Glomerular endothelial cell (primary cell): ENCODE measurements at places on chromosomes 4 and X.

GRCh38 chrX:1895583-1895982 lies 280.7 kb downstream of the ASMT start:
- DNase-seq: no peak

GRCh38 chr4:73841243-73841925 lies 4.9 kb downstream of the CXCL6 start:
- DNase-seq: no peak

- no peak for DNase-seq
Observed at GRCh38 chr4:121200795-121201472, 36.8 kb upstream of the TNIP3 start.

- no peak for DNase-seq
Observed at GRCh38 chr4:112290341-112290740, 4.6 kb upstream of the TIFA start.

DNA sequence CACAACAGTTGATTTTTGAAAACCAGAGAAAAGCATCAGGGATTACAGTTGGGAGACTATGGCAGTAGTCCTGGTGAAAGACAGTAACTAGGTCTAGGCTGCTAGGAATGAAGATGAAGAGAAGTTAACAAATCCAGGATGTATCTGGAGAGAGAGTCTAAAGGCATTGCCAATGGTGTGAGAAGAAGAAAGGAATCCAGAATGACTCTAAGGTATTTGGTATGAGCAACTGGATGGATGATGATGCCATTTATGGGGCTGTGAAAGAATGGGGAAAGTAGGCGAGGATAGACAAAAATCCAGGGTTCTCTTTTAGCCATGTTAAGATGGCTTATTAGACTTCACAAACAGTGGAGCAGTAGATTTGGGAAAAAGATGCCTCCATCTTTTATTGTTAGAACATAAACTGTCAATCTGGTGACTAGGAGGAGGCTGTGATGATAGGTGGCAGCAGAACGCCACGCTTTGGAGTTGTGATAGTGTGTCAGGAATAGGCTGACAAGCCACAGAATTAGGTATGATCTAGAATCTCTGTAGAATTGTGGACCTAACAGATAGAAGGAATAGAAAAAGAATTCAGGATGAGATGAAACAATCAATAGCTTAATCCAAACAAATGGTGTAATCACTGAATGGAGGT lies 27.3 kb upstream of the JADE1 start:
- no peak for DNase-seq

- no peak for DNase-seq
Observed at GRCh38 chr4:133484287-133484686, 335.2 kb downstream of the PCDH10 start.

- DNase-seq: no peak
Observed at GRCh38 chr4:152014280-152014679, 253.5 kb upstream of the GATB start.

GRCh38 chr4:107615809-107616208 lies 104.2 kb downstream of the PAPSS1 start:
- no peak for DNase-seq

DNA sequence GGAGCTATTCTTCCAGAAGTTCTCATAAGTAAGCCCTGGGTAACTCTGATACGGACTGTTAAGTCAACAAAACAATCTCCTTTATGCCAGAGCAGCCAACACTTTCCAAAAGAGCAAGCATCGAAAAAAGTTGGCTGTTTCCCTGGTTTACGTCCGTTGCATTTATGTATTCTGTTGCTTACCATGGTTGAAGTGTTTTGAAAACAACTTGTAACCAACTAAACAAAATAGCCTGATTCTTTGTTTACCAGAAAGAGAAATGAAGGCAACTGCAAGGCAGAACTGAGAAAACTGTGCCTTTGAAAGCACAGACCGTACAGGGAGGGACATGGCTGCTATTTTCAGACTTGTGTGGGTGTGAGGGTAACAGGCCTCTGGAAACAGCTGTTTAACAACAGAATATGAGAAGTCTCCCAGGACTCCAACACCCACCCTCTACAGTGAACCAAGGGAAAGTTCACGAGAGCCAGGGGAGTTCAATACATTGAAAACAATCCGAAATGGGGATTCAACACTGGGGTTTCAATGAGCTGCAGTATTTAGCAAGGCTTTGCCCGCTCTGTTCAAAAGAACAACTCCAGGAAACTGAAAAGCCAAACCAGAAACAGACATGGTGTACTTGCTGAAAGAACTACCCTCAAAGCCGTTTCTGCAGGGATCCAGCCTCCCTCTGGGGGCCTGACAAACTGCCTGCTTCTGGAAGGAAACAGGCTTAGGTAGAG lies 95.8 kb upstream of the EGFL6 start:
- DNase-seq: no peak

DNA sequence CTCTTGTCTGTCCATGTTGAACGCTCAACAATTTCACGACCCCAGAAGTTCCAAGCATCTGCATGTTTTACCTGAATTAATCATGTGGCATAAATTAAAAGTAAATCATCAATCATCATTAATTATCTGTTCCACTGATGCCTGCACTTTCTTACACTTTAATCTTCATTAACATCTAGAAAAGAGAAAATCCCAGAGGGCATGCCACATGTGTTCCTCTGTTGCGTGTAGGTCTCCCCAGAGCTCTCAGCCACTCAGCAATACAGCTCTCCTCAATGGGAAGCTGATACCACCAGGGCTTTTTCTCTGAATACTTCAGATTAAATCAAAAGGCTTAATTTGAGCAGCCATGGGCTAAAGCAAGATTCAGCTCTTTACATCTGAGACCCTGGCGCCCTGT lies 722.4 kb upstream of the TENM3 start:
- DNase-seq: no peak

DNA sequence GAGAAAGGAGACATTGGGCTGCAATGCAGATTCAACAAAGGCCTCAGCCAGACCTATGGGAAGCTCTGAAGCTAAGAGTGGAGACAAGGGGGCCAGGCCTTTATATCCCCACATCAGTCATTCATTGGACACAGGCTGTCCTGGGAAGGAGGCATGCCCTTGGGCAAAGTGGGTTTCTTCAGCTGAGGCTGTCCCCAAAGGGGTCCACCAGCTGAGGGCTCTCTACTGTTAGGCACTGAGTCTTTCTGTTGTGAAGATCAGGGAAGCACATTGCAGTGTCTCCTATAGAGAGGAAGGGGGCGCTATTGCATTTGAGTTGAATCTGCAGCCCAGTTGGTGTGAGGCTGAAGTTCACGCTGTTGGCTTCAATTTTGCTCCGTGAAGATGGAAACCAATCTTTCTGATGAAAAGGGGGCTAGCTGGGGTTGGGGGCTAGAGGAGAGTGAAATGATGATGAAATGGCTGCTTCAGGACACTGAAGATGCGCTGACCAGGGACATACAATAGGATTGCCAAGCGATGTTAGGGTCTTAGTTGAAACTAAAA lies 48.0 kb downstream of the SLC25A5 start:
- DNase-seq: peak; percentile 37

DNA sequence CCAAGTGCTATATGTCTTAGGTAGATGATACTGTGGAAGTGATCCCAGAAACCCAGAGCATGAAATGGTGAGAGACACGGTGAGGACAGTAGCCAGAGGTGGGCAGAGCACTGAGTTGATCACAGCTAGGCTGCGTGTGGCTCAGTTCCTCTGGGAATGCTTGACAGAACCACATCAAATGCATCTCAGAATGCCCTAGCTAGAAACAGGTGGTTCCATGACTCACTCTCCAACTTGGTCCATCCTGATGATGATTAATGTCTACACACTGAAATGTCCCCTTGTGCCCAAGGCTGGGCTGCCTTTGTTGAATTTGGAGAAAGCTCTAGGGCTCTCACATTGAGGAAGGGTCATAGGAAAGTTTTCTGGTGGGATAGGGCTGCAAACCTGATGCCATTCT lies 113.6 kb downstream of the ZNF518B start:
- DNase-seq: no peak

DNA sequence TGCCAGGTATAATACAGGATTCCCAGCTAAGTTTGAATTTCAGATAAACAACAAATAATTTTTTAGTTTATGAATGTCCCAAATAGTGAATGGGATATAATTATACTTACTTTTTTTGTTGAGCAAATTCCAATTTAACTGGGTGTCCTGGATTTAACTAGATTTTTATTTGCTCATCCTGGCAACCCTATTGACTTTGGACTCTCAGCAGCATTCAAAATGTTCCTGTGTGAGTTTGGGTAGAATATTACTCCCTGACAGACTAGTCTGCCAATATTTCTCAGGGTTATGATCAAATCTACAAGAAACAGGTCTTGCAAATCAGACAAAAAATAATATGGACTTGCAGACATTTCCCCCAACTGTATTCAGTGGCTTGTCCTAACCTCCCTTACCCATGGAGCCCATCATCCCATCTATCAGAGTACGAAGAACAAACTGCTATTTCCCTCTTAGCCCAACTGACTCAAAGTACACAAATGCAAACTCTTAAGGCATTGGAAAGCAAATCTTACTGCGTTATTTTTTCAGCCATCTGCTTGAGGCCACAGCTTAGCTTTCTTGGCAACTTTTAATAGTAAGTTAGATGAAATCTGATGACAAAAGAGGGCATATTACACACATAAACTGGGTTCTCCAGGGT lies 20.7 kb downstream of the SETD7 start:
- DNase-seq: no peak

GRCh38 chr4:7818399-7818911 lies 121.2 kb downstream of the AFAP1 start:
- DNase-seq: no peak

DNA sequence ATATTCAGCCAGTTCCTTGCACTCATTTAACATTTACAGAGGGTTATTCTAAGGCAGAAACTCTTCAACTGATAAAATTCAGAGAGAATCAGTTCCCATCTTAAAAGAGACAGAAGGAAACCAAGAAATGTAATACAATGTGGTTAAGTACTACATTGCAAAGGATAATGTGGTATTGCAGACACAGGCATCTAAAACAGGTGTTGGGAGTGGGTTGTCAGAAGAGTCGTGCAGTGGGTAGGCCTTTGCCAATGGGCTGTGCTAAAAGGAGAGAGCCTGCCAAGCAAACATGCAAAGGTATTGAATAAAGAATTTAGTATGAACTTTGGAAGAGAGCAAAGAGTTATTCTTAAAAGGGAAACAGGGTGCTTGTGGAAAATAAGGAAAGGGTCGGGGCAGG lies 1044.4 kb upstream of the DIAPH2 start:
- DNase-seq: no peak

DNA sequence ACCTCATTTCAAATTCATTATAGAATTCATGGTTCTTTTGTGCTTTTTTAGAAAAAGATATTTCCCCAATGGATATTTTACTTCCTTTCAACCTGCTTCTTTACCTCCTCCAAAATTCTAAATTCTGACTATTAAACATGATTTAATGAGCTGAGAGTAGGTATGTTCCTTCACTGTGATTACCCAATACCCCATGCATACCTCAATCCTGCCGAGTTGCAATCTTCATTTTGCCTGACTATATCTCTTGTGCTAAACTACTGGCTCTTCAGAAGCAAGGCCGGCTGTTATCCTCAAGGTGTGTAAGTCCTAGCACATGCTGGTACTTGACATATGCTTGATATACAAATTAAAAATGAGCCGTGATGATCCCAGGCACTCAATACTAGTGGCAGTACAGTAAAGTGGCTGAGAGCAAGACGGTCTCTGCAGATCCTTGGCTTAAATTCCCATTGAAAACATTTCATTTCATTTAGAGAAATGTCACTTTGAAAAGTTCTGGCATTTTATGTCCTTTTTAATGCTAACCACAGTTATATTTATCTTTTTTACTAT lies 320.4 kb downstream of the KCNIP4 start:
- no peak for DNase-seq

DNA sequence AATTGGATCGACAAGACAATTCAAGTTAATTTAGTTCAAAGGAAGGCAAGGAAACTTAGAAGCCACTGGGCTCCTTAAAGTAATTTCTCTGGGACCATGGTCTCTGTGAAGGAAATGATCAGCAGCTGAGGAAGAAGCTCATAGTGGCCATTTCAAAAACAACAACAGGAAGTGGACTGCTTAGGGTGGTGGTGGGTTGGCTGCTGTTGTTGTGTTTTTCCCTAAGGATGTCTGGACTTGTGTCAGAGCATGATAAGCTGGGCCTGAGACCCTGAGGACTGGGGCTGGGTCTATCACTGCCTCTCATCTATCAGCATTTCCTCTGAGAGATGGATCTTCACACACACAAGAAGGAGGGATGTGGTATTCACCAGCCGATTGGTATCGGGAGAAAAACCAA lies 18.3 kb downstream of the KDR start:
- no peak for DNase-seq

- DNase-seq: no peak
Observed at GRCh38 chr4:39591290-39591689, 47.4 kb downstream of the SMIM14 start.

DNA sequence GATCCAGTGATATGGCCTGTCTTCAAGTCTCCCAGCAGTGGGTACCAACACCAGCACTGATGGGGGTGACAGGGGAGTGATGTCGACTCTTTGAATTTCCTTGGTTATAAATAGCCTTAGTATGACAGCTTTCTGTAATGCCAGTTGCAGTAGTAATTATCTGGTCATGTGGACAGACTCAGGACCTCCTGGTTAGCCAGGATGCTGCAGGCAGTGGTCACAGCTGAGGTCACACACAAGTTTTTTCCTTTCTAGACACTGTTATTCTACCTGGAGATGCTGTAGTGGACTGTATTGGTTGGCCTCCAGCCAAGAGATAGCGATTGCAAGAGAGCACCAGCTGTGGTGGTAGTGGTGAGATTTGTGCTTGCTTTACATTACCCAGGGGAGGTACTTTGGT lies 63.6 kb downstream of the UPRT start:
- DNase-seq: no peak
